ENCODE measurements at places on chromosomes 13 and 19.

DNA sequence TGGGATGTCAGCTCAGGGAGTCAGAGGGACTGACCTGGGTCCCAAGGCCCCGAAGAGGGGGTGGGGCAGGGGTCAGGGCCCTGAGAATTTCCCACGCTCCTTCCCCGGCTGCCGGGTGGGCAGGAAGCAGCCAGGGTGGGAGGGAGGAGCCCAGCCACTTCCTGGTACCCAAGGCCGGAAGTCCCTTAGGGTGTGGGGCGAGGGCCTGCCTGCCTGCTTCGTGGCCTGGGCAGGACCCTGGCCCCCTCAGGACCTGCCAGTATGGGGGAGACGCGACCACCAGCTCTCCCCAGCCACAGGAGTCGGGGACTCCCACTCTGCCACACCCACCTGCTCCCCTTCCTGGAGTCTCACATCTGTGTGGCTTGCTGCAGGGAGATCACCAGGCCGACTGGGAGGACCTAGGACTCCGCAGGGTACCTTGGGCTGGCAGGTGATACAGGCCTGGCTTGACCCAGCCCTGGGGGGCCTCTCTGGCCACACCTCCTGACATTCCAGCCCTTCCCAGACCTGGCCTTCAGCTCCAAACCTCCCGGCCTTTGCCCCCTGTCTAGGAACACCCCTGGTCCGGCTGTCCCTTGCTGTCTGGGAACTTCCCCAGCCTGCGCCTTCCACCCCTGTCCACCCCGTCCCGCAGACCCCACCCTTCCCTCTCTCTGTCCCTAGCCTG lies 9.8 kb upstream of the CIRBP start:
- DNase-seq, result no peak

- no peak for DNase-seq
These were observed 11.3 kb downstream of the DPY19L3 start for GRCh38 chr19:32416749-32417456.

- DNase-seq, result no peak
These were observed 514.0 kb downstream of the KLF5 start for GRCh38 chr13:73572824-73573223.

DNA sequence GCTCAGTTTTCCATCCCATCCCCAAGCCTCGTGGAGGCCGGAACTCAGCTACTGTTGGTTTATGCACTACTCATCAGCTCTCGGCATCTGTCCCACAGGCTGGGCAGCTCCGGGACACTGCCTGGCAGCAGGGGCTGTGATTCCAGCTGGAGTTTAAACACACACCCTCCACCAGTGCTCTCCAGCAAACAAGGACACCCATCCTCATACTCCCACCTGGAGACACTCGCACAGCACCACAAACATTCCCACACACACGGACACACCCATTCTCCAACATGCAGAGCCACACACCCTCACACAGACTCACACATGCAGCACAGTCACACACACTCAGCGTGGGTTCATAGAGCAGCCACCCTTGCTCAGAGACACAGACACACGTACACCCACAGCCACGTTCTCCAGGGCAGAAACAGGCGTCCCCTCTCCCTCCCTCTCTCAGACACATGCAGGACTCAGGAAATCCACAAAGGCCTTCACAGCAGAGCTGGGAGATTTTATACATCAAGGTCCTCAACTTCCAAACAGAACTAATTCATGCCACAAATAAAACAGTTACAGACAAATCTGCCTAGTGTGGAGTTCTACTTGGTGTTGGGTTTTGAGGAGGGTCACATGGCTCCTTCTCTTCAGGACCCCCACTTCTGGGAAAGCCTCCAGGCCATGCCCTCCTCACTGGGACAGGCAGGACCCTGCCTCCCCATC lies 785.4 kb downstream of the UQCRFS1 start:
- DNase-seq, result no peak

DNA sequence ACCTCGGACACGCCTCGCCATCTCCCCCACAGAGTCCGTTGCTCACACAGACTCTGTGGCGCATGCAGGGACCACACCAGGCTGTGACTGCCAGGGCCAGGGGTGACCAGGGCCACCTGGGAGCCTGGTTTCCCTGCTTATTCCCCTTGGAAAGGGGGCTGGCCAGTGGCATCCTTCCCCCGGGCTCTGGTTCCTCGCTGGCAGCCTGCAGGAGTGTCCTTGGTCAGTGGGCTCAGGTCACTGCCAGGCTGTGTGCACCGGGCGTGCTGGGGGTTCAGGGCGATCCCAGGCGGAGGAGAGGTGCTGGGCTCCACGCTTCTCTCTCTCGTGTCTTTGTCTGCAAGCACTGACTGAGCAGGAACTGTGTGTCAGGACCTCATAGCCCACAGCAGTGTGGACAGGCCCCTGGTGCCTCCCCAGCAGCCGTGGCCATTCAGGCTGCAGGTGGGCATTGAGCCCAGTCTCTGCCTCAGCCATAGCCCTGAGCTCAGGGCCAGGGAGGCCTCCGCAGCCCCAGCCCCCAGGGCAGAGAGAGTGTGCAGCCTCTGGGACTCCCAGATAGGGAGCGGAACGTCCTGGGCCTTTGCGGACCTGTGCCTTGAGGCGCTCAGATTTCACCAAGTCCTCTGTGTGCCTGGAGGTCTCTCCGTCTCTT lies 6.5 kb downstream of the PIAS4 start:
- no peak for DNase-seq

- no peak for DNase-seq
These were observed 6.1 kb upstream of the GSK3A start for GRCh38 chr19:42248270-42249148.

GRCh38 chr13:62510906-62511655 lies 1095.4 kb upstream of the PCDH20 start:
- no peak for DNase-seq

GRCh38 chr19:47609906-47610894 lies 1.3 kb downstream of the BICRA start:
- no peak for DNase-seq

GRCh38 chr19:30955112-30956104 lies 393.8 kb downstream of the TSHZ3 start:
- DNase-seq, result no peak

DNA sequence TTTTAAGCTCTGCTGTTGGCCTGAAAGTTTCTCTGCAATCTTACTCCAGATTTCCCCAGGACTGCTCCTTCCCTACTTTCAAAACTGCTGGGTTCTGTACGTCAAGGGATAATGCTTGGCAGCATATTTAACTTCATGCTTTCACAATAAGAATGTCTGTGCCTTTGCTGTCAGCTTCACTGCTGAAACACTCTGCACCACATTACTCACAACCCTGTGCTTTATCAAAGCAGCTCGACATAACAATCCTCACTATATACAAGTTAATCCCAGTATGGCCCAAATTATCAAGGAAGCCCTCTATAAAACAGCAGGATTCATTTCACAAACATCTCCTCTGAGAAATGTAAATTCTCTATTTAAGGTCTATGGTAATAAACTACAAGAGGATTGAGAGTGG lies 17.5 kb downstream of the LATS2 start:
- DNase-seq, result no peak

GRCh38 chr13:75656425-75656989 lies 20.4 kb downstream of the LMO7 start:
- DNase-seq, result no peak

DNA sequence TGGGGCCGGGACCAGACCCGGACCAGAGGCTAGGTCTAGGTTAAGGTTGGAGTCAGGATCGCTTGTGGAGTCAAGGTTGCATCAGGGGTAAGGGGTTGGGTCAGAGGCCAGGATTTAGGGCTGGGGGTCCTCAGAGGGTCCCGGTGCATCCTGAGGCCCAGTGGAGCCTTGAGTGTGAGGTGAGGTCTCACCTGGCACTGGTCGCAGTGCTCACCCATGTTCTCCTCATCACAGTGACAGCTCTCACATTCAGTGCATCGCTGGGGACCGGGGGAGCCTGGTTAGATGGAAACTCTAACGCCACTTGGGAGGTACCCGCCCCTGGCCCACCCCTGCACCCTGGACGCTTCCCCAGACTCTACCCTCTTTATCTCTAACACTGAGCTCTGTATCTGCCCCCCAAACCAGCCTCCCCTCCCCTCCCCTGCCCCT lies 3.1 kb downstream of the HRC start:
- no peak for DNase-seq

DNA sequence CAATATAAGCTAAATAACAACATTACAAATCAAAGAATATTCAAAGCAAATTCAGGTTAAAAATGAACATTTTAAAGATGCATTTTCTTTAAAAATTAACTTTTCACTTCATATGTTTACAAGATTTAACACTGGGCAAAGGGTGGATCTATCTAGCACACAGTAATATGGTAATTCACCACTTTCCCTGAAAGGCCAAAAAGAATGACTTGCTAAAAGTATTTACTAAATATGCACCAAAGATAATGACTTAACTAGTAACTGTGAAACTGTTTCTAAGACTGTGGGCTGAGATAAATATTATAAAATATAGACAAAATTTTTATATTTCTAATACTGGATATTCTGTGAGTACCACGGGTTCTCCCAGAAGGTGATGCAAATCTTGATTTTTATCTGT lies 4.5 kb upstream of the EEF1AKMT1 start:
- no peak for DNase-seq

All from NCI-H748 treated with DMSO at 0.1 percent for 48 hours (cell line).